ENCODE measurements at places on chromosomes 12 and 14. TPM values are rescaled to one million over a fixed set of nuclear protein-coding genes. Genes with fewer than 3 reads are reported as not detected.
A peak's percentile ranks its signal among the peaks of the same experiment; 100 is the strongest.

- no peak overlapping the region for H3K4me3 ChIP-seq
- H3K4me1 ChIP-seq, result no peaks in the 10 kb centered on the region
- no peaks in the 10 kb centered on the region for H3K36me3 ChIP-seq
- peaks cover 3% of the 10 kb centered on the region for H3K27me3 ChIP-seq
- DNase-seq, result no peak
Observed at GRCh38 chr14:91516663-91517388, 6.7 kb upstream of the PPP4R3A start.

DNA sequence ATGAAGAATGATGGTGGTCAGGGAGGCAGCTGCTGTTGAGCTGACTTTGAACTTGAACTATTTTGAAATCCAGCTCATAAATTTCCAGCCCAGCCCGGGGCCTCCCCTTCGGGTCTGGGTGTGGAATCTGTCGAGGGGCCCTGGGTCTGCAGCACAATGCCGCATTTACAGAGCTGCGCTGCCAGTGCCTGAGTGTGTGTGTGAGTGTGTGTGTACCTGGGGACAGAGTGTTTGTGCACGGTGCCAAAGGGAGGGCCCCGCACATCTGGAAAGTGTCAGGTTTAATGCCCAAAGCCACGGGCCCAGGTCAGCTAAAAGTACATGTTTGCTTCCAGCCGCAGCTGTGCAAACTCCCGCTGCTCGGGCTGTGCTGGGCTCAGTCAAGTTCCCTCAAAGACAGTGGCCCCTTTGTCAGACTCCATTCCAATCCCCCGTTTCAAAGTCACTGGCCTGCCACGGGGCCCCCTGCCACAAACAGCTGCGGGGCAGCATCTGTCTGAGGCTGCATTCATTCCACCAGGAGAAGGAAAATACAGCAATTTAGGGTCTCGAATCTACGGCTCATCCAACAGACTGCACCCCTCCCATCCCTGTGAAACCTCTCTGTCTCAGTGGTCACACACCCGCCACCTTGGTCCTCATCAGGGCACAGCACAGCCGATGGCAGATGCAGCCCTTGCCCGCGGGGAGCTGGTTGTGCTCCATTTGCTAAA lies 16.3 kb upstream of the RFLNA start:
- H3K36me3 ChIP-seq, result no peaks in the 10 kb centered on the region
- H3K4me1 ChIP-seq, result peaks cover under 1% of the 10 kb centered on the region
- no peak overlapping the region for H3K4me3 ChIP-seq
- H3K27ac ChIP-seq, result no peak overlapping the region
- DNase-seq, result no peak

LRRK2 gene
- 0.76 TPM for total RNA-seq

DNA sequence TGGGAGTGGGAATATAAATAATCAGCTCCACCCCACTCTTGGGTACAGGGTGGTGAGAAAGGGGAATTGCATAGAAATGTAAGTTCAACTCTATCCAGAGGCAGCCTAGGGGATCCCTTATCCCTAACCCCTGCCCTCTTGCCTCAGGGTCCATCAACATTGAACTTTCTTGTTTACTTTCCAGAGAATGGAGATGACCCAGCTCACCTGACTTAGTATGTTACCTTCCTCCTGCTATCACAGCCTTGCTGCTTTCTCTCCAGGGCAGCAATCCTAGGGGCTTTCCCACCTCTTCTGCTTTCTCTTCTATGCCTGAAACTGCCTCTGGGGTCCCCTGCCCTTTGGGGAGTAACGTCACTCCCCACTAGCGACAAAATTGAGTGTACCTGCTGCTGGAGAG lies 2.7 kb downstream of the LRP1 start:
- H3K27me3 ChIP-seq, result no peaks in the 10 kb centered on the region
- no peaks in the 10 kb centered on the region for H3K36me3 ChIP-seq
- H3K4me3 ChIP-seq, result no peak overlapping the region
- peaks cover 11% of the 10 kb centered on the region for H3K4me1 ChIP-seq
- peak; percentile 26 for DNase-seq
- no peak overlapping the region for H3K27ac ChIP-seq

MYF5 gene
- total RNA-seq, result not detected

DNA sequence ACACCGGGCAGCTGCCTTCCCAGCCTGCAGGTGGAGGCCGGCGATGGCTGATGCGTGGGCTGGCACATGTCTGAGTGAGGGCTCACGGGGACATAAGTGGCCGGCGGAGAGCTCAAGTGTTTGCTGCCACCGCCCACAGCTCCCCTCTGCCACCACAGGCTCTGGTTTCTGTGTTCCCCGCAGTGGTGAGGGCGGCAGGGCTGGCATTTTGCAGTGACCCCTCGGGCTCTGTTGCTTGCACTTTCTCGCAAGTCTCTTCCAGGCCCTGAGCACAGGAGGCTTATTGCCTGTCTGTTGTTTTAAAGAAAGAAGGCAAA lies 271.0 kb upstream of the RTL1 start:
- no peaks in the 10 kb centered on the region for H3K36me3 ChIP-seq
- H3K4me1 ChIP-seq, result no peaks in the 10 kb centered on the region
- DNase-seq, result no peak
- no peak overlapping the region for H3K27ac ChIP-seq

DNA sequence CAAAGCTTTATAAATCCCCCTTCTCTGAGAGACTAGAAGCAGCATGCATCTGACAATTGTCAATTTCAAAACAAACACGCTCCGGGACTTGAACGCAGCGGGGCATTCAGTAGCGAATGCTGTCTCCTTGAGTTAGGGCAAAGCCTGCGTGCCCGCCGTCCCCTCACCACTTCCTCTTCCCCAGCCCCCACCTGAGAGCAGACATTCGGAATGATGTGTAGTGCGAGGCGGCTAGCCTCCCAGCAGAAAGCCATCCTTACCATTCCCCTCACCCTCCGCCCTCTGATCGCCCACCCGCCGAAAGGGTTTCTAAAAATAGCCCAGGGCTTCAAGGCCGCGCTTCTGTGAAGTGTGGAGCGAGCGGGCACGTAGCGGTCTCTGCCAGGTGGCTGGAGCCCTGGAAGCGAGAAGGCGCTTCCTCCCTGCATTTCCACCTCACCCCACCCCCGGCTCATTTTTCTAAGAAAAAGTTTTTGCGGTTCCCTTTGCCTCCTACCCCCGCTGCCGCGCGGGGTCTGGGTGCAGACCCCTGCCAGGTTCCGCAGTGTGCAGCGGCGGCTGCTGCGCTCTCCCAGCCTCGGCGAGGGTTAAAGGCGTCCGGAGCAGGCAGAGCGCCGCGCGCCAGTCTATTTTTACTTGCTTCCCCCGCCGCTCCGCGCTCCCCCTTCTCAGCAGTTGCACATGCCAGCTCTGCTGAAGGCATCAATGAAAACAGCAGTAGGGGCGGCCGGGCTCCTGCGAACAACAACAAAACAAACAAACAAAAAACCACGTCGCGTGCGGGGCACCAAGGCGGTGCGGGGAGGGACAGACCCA lies 2.2 kb downstream of the PRMT8 start:
- no peak overlapping the region for H3K27ac ChIP-seq
- peaks cover 61% of the 10 kb centered on the region for H3K27me3 ChIP-seq
- peaks cover 9% of the 10 kb centered on the region for H3K4me1 ChIP-seq
- H3K4me3 ChIP-seq, result no peak overlapping the region
- DNase-seq, result peak; percentile 24

GRCh38 chr14:105466531-105467248 lies 7.9 kb upstream of the CRIP2 start:
- DNase-seq, result no peak
- no peak overlapping the region for H3K4me3 ChIP-seq
- peaks cover 3% of the 10 kb centered on the region for H3K36me3 ChIP-seq
- H3K4me1 ChIP-seq, result no peaks in the 10 kb centered on the region
- H3K27ac ChIP-seq, result no peak overlapping the region

REC8 gene
- total RNA-seq, result 32.9 TPM

- H3K27me3 ChIP-seq, result peaks cover 12% of the 10 kb centered on the region
- no peaks in the 10 kb centered on the region for H3K36me3 ChIP-seq
- peak overlapping the region; percentile 55 for H3K27ac ChIP-seq
Observed at GRCh38 chr14:67622675-67623074, 3.0 kb downstream of the ARG2 start.

DNA sequence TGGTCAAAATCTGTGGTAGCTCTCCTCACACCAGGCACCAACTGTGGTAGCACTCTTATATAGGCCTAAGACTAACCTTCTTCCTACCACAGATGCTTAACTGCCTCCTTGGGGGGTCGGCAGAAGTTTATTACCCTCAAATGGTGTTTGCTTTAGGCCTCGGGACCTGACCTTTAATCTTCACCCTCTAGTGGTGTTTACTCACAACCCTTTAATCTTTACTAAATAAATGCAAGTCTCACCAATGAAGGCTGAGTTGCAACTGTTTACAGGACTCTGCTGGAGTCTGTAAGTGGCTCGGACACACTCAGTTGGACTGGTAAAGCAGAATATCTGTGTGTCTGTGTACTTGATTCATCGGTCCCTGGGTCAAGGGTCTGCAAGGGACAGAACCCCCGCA lies 29.4 kb downstream of the CCER1 start:
- H3K36me3 ChIP-seq, result no peaks in the 10 kb centered on the region
- no peak for DNase-seq
- no peak overlapping the region for H3K4me3 ChIP-seq
- no peak overlapping the region for H3K27ac ChIP-seq
- no peaks in the 10 kb centered on the region for H3K4me1 ChIP-seq

ZC3H14 gene
- total RNA-seq, result 50.3 TPM

- no peaks in the 10 kb centered on the region for H3K27me3 ChIP-seq
- no peak overlapping the region for H3K4me3 ChIP-seq
- no peaks in the 10 kb centered on the region for H3K36me3 ChIP-seq
- no peaks in the 10 kb centered on the region for H3K4me1 ChIP-seq
- H3K27ac ChIP-seq, result no peak overlapping the region
Observed at GRCh38 chr12:126704609-126705008, 1562.4 kb upstream of the TMEM132C start.

DNA sequence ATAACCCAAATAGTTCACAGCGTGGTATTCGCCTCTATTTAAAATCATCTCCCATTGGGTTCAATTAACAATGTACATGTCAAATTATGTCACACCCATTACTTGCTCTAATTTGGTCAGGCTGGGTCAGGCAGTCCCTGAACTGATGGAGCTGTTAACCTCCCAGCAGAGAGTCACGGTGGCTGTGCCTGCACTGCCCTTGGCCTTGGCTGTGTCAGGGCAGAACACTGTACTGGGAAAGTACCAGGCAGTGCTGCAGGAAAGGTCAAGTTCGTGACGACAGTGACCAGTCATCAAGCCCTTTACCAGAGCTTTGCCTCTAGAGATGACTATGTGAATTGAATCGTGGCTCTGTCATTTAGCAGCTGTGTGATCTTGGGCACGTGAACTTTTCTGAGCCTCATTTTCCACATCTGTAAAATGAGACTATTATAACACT lies 100.0 kb downstream of the ARF6 start:
- H3K27ac ChIP-seq, result peak overlapping the region; percentile 81
- peaks cover 26% of the 10 kb centered on the region for H3K4me1 ChIP-seq
- no peaks in the 10 kb centered on the region for H3K36me3 ChIP-seq
- H3K4me3 ChIP-seq, result peak overlapping the region; percentile 56
- peak; percentile 80 for DNase-seq
- no peaks in the 10 kb centered on the region for H3K27me3 ChIP-seq

DNA sequence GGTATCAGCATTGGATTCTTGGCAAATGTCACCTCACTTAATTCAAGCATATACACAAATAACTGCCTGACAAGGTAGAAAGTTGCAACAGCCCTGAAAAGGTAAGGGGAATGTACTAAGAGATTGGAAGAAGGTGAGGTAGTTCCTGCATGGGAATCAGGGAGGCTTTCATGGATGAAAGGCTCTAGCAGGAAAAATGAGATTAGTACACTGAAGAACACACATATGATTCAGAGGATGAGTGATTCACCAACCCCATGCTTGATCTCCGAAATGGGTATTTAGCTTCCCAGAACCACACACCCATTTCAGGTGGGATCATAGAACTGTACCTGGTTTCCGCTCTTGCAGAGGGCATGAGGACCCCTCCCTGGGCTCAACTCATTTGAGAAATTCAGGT lies 65.8 kb downstream of the PAH start:
- H3K4me3 ChIP-seq, result no peak overlapping the region
- no peak overlapping the region for H3K27ac ChIP-seq
- H3K27me3 ChIP-seq, result peaks cover 10% of the 10 kb centered on the region
- H3K36me3 ChIP-seq, result no peaks in the 10 kb centered on the region
- no peak for DNase-seq

GPR135 gene
- 1.5 TPM for total RNA-seq

All from activated CD8-positive, alpha-beta T cell treated with anti-CD3 and anti-CD28 coated beads for 36 hours (primary cell).